ENCODE measurements at places on chromosomes 16 and 17.
A peak's percentile ranks its signal among the peaks of the same experiment; 100 is the strongest.

GRCh38 chr16:5066511-5066910, 755 bp upstream of the C16orf89 start:
- no peak for DNase-seq

- no peak for DNase-seq
These were observed 12.3 kb downstream of the CANT1 start for GRCh38 chr17:78997231-78997741.

- DNase-seq, result no peak
These were observed 24.8 kb downstream of the TTLL6 start for GRCh38 chr17:48792033-48792798.

GRCh38 chr17:75205793-75206163, 299 bp downstream of the NUP85 start:
- DNase-seq, result no peak

DNA sequence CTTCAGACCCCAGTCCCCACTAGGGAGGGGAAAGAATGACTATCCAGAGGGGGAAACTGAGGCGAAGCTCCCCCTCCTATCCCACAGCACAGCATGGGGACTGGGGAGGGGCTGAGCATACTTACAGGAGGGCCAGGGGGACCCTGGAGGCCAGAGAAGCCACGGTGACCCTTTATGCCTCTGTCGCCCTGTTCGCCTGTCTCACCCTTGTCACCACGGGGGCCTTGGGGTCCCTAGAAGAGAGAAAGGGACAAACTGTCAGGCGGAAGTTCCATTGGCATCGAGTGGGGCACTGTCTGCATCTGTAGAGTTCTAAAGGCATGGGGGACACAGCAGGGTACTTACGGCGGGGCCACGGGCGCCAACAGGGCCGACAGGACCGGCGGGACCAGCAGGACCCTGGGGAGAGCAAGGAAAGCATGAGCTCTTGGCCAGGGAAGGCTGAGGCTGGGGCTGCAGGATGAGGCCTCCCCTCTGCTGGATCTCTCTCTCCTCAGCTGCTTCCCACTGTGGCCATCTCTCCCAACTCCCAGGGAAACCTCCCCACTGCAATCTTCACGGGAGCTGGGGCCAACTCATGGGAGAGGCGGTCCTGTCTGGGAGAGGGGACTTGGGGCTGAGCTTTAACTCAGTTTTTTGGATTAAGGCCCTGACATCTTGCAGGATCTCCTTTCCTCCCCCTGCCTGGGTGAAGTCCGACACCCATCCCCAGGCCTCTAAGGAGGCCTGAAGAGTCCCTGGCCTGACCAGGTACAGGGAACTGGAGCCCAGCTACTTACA, 13.5 kb downstream of the COL1A1 start:
- no peak for DNase-seq

- no peak for DNase-seq
These were observed 54.9 kb downstream of the ABCC1 start for GRCh38 chr16:16004314-16004749.

DNA sequence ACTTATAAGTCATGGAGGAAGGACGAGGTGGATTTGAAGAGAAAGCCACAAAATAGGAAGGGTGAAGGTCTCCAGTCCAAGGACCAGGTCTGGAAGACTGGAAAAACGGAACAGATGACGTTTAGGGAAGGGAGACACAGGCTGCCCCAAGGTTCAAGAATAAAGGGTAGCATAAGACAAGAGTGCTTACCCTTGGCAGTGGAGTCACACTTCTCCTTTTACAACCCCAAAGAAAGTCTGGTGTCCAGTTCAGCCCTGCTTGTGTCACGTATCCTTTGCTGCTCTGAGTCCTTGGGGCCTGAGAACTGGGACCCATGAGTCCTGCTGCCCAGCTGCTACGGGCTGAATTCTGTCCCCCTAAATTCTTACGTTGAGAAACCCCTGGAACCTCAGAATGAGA, 13.0 kb upstream of the GGA2 start:
- DNase-seq, result no peak

DNA sequence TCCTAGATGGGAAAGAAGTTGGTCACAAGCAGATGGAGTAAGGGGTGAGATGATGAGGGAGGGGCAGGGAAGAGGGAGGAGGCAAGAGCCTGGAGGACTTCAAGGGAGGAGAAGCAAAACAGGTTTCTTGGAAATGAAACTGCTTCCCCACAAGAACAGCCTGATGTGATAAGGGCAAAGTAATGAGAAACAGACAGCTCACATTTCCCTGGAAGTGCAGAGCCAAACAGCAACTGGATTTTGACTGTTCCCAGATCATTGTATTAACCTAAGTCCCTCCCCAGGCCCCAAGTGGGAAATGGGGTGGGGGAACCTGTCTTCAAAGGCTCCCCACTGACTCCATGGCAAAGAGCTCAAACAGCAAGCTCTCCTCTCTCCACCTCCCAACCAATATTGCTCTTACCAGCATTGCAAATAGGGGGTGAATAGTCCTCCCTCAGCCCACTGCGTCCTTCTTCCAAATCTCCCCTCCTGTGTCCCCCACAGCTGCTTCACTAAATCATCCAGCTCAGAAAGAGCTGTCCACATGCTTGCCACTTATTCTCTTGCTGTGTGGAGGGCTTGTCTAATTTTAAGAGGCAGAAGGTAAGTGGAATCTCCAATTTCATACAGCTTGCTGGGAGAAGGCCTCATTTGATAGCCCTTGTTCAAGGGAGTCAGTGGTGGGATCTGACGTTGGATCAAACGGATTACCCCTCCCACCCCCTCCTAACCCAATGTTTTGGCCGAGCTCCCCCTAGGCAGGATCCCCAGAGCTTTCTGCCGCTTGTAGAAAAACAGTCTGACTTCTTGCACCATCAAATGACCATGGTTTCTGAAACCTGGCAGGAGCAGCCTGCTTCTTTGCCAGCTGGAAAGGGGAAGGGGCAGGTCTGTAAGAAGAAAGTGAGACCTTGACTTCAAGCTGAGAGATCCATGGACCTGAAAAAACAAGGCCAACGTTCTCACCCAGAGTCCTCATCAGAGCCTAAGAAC, 56.3 kb upstream of the SMIM36 start:
- no peak for DNase-seq

DNA sequence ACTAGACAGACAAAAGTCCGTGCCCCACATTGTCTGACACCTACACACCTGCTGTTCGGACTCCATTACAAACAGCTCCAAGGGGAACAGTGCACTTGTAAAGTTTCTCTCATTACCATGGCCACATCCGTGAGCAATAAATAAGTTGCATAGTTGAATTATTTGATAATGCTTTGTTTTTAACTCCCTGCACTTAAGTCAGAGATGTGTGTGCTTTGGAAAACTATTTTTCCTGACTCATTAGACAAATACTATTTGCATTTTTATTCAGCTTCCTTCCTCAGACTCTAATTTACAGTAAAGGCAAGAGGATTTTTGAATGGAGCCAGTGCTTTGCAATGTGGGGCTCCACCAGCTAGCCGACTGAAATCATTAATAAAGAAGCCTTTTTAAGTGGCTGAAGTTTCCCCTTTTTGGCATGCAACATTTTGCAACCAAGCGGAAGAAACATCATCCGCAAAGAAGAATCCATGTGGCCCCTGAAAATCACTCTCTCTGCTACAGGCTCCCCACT, 6.5 kb upstream of the CCL2 start:
- DNase-seq, result no peak

DNA sequence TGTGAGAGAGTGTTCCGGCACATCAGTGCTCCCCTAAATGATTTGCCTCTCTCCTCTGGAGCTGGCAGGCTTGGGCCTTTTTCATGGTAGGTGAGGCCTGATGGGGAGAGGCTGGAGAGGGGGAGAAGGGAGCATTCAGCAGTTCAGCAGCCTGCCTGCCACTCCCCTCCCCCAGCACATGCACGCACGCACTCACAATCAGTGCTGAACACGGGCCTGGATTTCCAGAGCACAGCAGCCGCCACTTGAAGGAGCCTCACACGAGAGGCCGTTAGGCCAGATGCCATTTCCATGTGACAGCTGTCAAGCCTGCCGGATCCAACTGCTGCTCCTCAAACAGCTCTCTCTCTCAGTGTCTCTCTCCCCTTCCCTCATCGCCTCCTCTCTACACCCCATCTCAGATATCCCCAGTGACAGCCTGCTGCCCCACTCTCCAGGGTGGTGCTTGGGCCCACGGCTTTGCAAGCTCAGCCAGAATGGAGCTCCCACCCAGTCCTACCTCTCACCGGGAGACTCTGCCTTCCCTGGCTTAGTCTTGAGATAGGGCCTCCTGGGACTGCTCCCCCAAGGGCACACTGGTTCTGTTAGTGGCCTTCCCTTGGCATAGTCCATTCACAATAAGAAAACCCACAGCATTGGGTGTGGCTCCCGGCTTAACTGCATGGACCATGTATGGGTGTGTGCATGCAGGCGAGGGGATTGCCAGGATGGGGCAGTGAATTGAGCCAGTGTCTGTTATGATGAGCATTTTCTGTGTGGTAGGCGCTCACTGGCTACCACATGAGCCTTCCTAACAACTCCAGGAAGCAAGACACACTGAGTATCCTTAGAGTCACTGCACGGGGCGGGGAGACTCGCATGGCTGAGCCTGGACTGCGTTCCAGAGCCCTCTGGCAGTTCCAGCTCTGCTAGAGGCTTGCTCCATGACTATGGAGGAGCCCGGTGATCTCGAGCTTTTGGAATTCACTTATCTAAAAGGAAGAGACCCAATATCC, 226.2 kb downstream of the CCDC182 start:
- DNase-seq, result no peak

GRCh38 chr17:77099997-77100396, 40.8 kb upstream of the SEC14L1 start:
- DNase-seq, result no peak

GRCh38 chr17:62673614-62674362, 46.3 kb downstream of the MRC2 start:
- DNase-seq, result no peak

- DNase-seq, result no peak
These were observed 39.6 kb upstream of the PSMD7 start for GRCh38 chr16:74257061-74257460.

- DNase-seq, result no peak
These were observed 3.3 kb upstream of the KCTD11 start for GRCh38 chr17:7348478-7349242.

DNA sequence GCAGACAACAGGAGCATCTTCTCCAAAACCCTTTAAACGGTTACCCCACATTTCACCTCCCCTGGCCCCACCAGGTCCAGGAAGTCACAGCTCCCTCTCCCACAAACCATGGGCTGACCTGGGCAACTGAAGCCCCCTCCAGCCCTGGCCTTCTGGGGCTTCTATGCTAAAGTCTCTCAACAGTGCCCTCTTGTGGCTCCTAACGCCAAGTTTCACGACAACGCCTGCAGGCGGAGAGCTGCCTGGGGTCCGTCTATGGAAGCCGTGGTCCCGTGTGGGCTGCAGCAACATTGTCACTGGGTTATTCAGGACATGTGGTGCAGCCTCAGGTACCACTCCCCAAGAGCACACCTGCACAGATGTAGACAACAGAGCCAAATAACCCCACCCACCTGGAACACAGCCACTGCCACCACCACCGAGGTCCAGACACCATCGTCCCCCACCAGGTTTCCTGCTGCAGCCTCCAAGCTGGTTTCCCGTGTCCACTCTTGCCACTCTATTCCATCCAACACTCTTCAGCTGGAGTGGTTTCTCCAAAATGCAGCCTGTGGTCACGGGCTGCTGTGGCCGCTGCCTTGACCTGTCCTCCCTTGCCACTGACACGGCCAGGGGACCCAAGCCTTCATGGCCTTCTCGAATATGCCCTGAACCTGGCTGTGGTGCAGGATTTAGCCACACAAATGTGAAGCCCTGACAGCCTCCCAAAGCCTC, 19.1 kb downstream of the C16orf95 start:
- DNase-seq, result no peak

DNA sequence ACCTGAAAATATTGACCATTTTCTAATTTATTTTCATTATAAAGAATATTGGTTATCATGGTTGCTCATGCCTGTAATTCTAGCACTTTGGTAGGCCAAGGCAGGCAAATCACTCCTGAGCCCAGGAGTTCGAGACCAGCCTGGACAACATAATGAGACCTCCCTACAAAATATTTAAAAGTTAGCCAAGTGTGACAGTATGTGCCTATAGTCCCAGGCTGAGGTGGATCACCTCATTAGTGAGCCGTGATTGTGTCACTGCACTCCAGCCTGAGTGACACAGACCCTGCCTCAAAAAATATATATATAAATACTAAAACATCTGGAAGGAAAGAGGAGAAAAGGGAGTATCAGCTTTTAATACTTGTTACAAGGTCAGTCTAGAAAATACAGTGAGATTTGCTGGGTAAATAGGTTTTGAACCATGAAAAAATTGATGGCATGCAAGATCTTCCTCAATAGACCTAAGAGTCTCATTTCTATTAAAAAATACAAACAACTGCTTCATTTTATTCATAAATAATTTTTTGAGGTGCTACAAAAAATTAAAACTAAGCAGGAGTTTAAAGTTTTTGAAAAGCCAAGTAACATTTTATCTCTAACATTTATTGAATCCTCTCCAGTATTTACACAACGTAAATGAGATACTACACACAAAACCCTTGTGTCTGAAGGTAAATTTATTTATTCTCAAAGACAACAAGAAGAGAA, 47.7 kb downstream of the TUBD1 start:
- no peak for DNase-seq

DNA sequence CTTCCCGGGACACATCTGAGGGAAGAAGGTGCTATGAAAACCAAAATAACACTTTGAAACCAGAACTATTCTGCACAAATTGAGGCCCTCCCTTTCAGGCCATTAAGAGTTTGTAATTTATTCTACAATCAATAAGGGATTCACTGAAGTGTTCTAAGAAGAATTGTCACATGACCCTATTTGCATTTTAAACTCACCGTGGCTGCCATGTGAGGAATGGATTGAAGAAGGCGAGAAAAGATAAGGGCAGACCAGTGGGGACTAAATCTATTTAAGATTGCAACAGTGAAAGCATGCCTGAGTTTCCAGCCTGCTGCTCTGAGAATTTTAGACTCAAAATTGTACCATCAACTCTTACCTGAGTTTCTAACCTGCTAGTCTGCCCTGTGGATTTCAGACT, 408.8 kb upstream of the SALL1 start:
- DNase-seq, result no peak

GRCh38 chr17:76556765-76557367, 17.0 kb downstream of the PRCD start:
- no peak for DNase-seq

DNA sequence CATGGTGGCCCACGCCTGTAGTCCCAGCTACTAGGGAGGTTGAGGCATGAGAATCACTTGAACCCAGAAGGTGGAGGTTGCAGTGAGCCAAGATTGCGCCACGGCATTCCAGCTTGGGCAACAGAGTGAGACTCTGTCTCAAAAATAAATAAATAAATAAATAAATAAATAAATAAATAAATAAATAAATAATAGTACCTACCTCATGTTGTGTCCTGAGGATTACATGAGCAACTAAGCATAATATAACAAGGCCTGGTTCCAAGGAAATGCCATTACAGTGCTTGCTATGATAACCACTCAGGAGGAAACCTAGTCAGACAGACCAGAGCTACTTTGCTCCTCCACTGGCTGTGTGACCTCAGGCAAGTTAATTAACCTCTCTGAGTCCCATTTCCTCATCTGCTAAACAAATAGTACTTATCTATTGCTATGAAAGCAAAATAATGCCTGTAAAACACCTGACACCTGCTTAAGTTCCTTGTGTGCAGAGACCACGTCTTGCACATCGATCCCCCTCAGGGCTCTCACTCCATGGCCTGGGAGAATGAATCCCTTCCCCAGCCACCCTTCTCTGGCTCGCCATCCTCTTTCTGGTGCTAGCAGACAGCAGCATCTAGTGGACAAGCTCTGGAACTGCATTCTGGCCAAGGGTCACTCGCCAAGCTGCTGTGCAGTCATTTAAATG, 7.5 kb downstream of the EPOP start:
- peak; percentile 43 for DNase-seq

- no peak for DNase-seq
These were observed 155.6 kb downstream of the STX8 start for GRCh38 chr17:9419932-9420453.

Data from activated CD4-positive, alpha-beta T cell treated with anti-CD3 and anti-CD28 coated beads, Interleukin-2, amount 50 U/mL, for 24 hours (primary cell).